ENCODE measurements at places on chromosomes 5 and 9.
A peak's percentile ranks its signal among the peaks of the same experiment; 100 is the strongest.

DNA sequence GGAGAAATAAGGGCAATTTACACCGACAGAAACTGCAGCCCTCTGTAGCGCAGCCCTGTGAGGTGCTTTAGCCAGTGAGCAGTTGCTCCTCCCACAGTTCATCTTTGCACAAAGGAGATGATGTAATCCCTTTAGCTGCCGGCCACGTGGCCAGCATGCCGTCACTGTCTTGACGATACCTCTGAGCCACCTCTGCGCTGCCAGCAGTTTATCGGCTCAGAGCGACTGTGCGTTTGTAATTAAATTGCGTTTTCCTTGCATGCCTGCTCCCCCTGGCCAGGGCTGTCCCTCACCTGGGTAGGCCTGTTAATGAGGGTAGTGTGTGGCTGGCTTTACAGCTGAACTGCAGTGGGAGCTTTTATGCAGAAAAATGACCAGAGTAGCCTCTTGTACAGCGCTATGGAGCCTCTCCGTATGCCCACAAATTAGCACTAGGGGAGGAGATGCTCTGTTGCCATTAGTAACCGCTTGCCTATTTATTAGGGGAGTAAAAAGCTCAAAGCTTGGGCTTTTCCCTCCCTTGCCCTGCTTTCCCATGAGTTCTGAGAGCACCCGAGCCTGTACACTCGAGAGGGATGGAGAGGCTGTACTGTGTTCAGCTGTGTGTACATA is 107.0 kb downstream of the TRIO start:
- DNase-seq = peak; percentile 76

DNA sequence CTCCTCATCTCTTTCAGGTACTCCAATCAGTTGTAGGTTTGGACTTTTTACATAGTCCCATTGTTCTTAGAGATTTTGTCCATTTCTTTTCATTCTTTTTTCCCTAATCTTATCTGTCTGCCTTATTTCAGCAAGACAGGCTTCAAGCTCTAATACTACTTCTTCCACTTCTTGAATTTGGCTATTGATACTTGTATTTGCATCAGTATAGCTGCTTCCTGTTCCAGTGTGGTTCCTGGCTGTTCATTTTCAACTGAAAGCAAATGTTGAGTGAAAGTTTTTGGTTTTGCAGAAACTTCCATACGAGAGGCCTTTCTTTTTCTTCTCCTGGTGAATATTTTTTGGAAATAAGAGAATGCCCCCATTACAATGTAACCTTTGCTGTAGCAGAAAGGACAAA is 12.0 kb upstream of the IFNA1 start:
- DNase-seq = no peak

GRCh38 chr5:165309446-165309845 is 1804.0 kb downstream of the MAT2B start:
- DNase-seq = no peak

- DNase-seq = peak; percentile 66
Observed at GRCh38 chr5:174935854-174936474, 211.6 kb downstream of the MSX2 start.

GRCh38 chr9:30775236-30775635 is 1609.2 kb upstream of the ACO1 start:
- DNase-seq = no peak

- DNase-seq = no peak
Observed at GRCh38 chr9:106757514-106757913, 105.5 kb upstream of the ZNF462 start.

DNA sequence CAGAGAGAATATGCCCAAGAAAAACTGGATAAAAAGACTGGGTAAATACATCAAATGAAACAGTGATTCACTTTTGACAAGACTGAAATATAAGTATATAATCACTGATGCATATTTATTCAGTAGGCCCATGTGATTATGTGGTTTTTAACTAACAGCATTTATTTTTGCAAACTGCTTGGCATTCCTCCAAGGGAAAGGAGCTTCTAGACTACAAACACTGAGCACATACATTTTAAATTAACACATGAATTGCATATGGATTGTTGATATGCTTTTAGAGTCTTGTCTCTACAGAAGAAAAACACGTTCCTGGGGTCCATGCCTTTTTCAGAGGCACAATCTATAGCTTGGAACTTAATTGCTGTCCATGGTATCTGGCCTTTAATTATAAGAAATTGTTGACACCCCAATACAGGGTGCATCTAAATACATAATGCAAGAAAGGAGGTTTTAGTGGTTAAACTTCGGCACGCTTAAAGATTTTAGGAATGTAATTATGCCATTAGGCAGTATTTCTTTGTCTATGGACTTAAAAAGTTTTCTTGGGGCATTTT is 6.9 kb upstream of the MEIKIN start:
- peak; percentile 26 for DNase-seq

DNA sequence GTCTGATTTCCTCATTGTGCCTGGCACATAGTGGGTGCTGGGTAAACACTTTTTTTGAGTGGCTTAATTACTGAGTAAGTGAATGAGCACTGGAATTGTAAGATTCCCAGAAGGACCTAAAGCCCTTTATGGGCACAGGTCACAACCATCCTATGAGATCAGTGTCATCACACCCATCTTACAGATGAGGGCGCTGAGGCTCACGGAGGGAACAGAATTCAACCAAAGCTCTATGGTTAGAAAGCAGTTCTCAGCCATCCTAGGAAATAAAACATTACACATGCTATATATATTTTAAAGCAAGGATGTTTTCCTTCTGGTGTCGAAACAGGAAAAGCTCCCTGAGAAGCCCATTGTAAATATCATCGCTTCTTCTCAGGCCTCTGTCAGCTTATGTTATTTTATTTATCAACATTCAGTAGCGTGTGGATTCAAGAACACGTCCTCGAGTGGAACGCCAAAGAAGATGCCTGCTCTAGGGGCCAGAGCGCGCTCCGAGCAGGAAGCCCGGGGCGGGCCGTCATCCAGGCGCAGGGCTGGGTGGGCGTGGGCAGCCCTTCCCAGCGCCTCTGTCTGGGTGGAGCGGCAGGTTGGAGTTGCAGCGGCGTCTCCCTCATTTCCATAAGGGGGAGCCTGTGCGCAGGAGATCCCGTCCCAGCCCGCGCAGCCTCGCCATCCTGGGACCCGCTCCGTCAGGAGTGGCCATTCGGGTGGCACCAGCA is 155.8 kb upstream of the SMIM23 start:
- peak; percentile 16 for DNase-seq

DNA sequence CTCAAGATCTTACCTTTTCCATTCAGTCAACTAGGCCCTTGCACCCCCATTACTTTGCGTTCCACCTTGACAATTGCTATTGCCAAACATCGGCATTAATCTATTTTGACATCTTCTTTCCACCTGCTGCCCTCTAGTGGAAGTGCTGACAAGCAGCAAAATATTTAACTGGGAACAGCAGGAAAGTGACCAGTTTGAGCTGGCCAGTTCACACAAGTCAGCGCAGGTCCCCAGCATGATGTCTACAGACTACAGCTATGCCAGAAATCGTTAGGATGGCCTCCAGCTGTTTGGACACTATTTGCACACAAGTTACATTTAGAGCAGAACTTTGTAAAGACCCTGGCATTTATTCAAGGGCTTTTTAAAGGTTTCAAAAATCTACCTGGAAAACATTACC is 160.1 kb downstream of the GHR start:
- peak; percentile 3 for DNase-seq

GRCh38 chr5:13976867-13977830 is 32.7 kb upstream of the DNAH5 start:
- peak; percentile 30 for DNase-seq

DNA sequence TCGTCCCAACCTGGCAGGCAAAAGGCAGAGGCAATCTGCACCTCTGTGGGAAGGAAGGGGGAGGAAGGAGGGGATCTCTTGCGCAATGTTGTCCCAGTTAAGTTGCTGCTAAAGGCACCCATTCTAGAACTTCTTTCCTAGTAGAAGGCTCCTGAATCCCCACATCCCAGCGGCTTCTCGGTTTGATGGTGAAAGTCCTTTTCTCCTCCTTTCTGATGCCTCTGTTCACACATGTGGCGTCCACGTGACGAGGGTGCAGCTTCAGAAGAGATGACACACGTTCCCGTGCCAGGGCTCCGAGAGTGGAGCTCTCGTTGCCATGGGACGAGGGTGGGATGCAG is 96.9 kb upstream of the FCN2 start:
- no peak for DNase-seq

DNA sequence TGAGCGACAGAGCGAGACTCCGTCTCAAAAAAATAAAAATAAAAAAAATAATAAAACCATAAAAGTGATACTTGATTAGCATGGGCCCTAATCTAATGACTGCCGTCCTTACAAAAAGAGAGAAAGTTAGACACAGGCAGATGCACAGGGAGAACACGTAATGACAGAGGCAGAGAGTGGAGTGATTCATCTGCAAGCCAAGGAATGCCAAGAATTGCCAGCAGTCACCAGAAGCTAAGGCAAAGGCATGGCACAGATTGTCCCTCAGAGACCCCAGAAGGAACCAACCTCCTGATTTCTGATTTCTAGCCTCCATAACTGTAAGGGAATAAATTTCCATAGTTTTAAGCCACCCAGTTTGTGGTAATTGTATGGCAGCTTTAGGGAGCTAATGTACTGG is 79.6 kb upstream of the FREM1 start:
- DNase-seq = no peak

DNA sequence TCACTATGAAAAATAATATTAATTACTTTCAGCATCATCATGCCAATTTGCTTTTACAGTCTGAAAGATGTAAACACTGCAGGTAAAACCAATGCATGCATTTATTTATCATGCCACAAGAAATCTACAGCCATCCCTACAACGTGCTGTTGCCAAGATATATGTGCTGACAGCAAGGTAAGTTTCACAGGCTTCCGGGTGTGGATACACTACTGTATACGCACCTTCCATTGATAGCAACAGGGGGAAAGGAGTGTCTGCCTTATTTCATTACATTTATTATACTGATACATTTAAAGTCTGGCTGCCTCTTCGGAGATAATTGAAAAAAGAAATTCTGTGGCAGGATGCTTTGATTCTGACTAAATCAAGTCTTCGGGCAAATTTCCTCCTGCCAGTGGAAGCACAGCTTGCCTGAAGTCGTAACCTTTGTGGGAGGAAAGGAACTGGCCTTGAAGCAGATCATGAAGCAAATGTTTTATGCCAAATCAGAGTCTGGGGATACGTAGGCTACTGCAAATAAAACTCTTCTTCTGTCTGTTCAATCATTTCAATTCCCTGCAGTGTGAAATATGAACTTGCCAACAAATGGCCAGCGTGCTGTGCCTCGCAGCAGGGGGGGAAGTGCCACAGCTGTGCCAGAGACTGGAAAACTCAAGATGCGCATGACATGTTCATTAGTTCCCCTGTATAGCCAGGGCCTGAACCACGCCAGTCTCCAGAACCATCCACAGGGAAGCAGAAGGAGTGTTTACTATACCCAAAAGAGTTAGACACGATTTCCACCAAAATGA is 268.1 kb downstream of the EFNA5 start:
- DNase-seq = peak; percentile 80

GRCh38 chr9:127187231-127187956 is 65.0 kb upstream of the ANGPTL2 start:
- no peak for DNase-seq

DNA sequence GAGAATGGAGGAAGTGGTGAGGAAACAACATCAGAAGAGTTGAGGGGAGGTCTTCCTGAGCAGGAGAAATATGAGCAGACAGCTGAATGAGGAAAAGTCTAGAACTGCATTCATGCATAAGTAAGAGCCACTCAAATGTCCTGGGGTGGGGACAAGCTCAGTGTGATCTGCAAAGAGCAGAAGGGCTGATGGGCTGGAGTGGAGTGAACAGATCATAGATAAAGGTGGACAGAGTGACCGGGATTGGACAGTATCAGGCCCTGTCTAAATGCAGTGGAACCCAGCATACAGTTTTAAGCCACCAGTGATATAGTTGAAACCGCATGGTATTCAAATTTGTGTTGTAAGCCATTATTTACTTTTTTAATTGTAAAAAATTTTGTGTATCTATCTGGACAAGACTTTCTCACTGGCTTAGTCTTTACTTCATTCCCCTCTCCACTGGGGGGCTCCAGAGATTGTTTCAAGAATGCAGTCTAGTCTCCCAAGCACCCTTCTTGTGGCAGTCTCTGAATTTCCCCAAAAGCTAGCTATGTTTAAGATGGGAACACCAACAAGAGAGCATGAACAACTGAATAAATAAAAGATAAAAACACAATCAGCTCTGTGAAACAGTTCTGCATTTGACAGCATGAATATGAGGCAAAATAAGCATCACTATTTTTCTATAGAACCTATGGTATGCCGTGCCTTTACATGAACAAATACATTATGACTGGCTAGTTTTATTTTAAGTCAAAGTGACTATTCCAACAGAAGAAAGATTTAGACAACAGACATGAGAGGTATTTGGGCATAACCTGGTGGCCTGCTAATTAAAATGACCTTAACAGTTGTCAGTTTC is 10.7 kb upstream of the STK32A start:
- peak; percentile 45 for DNase-seq

DNA sequence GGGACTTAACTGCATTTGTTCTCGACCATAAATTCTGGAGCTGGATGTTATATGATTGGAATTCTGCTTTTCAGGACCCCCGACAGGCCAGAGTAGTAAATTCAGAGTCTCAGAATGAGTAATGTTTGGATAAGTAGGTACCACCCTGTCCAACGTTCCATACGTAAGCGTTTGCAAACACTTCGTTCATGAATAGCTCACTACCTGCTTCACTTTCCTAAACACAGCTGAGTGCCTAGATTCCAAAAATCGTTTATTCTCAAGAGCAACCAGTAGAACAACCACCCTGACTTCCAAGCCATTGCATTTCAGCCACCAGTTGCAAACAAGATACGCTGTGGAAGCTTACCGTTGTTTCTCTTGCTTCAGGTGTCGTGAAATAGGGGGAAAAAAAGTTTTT is 101.3 kb upstream of the DMRT1 start:
- no peak for DNase-seq

DNA sequence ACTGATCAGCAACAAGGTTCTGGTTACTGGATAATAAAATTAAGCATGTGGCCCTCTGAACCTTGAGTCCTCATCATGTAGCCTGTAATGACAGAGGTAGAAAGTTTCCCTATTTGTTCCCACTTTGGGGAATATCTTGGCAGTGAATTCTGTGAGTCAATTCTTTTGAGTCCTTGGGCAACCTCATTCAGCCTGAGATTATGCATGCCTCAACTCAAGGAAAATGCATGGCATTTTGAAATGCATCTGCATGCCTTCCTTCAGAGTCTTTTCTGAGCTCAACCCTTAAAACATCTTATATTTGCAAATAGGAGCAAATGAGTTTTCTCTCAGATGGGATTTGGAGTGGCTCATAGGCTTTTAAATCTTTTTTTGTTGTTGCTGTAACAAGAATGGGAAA is 218.1 kb upstream of the CD180 start:
- no peak for DNase-seq
